Activated CD8-positive, alpha-beta memory T cell treated with anti-CD3 and anti-CD28 coated beads, Interleukin-2, amount 50 U/mL, for 4 hours (primary cell): ENCODE measurements at places on chromosomes 1 and 21.

DNA sequence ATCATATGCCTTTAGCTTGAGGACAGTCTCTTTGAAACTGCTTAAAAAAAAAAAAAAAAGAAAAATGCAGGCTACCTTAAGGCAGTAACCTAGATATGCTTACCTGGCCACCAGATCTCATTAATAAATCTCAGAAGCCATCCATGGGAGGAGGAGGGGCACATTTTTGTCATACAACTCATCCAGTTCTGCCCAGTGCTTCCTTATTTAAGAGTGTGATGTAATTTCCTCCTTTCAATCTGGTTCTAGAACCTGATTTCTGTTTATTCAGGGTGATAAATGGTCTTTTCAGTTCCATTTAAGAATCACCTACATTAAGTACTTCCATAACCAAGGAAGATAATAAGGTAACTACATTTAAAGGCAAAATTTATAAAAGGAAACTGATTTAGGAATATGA, 6.1 kb downstream of the ERRFI1 start:
- no peak for DNase-seq

DNA sequence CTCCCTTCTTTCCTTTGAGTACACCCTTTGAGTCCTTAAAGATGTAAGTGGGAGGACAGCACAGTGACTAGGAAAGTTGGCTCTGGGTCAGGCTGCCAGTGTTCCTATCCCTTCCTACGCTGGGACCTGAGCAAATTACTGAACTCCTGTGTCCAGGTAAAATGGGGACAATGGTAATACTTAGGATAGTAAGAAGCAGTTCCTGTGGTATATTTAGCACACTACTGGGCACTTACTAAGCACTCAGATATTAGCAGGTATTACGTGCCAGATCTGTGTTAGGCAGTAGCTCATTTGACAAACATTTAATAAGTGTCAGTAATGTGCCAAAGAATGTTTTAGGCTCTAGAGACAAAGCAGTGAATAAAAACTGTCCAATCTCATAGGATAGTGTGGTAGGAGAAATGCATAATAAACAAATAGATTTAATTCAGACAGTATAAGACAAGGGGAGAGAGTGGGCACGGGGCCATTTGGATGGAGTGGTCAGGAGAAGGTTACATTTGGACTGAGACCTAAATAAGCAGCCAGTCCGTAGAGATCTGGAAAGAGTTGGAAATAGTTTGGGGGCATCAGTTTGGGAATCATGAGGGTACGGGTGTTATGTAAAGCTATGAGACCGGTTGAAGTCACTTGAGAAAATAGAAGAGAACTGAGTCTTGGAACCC, 26.2 kb upstream of the ZFP69B start:
- DNase-seq, result no peak

- no peak for DNase-seq
Observed at GRCh38 chr1:93616996-93617669, 64.5 kb downstream of the BCAR3 start.

DNA sequence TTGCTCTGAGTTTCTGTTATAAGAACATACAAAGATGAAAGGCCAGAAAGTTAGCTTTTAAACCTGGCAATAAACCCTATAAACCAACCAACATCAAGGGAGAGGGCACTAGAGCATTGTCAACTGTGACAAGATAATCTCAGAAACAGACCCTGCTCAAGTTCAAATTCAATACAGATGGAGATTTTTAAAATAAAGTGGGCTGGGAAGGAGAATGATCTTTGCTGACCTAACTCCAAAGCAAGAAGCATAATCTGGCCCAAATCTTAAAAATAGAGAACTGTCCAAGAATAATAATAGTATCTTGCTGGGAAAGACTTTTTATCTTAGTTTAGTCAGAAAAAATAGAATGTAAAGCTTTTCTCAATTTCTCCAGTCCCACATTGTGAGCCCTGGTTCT, 485.5 kb downstream of the DISC1 start:
- no peak for DNase-seq

GRCh38 chr1:41765152-41765551, 153.6 kb downstream of the HIVEP3 start:
- DNase-seq, result no peak

- no peak for DNase-seq
Observed at GRCh38 chr1:186014370-186015037, 280.3 kb downstream of the HMCN1 start.

DNA sequence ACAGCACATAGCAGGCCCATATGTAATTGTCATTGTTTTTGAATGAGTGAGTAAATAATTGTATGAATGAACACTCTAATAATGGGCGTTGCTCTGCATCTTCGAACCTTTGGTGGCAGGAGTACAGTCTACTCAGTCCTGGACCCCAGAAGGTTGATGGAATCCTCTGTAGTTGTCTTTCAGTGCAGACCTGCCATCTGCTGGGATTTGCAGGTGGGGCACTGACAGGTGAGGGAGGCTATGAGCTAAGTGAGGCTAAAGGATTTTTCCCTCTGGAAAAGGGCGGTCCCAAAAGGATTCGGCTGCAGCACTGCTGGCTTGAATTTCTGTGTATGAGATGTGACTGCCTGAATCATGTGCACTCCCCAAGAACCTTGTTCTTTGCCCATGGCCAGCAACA, 53.4 kb downstream of the PLXNA2 start:
- DNase-seq, result no peak

DNA sequence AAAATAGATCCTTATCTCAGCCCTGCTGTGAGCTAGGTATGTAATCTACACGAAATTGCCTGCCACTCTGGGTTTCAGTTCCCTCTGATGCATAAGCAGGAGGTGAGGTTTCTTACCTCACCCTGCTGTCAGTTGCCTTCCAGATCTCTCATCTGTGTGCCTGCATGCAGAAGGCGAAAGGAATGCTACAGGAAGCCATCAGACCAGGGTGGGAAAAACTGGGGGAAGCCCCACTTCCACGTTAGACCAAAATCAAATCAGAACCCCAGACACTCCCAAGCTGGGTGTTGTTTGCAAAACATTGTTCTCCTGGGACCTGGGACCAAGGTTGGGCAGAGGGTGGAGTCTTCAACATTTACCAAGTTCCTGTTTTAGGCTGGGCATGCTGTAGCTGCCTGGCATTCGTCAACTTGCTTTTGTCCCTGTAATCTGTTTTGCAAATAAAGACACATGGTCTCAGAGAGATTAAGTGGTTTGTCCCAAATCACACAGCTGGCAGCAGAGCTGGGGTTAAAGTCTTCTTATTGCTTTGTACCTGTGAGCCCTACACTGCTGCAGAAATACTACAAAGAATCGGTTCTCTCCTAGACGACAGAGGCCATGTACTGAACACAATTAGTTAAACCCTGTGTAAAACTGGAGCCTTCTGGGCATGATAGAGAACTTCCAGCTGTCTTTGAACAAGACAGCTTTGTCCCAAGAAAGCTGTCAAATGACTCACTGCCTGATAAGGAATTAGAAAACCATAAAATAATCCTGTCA, 389.7 kb upstream of the RUNX1 start:
- no peak for DNase-seq

- no peak for DNase-seq
Observed at GRCh38 chr1:81600363-81600762, 200.4 kb upstream of the ADGRL2 start.

DNA sequence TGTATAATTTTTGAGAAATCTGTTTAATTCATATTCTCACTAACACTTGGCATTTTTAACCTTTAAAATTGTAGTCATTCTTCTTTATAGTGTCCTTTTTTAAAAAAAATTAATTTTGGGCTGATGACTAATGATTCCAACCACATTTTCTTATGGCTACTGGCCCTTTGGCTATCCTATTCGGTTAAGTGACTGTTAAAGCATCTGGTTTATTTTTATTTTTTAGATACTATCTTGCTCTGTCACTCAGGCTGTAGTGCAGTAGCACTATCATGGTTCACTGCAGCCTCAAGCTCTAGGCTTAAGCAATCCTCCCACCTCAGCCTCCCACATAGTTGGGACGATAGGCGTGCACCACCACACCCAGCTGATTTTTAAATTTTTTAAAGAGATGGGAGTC, 723.2 kb upstream of the CXADR start:
- DNase-seq, result no peak

DNA sequence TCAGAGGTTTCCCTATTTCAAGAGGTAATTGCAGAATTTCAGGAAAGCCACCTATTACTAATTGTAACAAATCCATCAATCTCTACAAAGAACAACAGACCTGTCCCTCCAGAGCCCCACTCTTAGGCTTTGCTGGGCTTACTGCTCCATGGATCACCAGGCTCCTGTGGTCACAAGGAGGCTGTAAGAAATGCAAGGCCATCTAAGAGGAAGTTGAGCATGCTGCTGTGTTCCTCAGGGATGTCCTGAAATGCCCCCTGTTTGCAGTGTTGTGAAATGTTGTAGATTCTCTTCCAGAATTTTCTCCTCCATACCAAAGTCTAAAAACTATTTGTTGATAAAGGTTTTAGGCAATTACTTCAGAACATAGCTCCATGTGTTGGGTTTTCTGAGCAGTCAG, 24.4 kb upstream of the DUSP23 start:
- DNase-seq, result no peak

GRCh38 chr1:231064418-231064817, 24.4 kb upstream of the FAM89A start:
- no peak for DNase-seq

GRCh38 chr21:45982758-45983648, 1.4 kb downstream of the COL6A1 start:
- peak; percentile 17 for DNase-seq

DNA sequence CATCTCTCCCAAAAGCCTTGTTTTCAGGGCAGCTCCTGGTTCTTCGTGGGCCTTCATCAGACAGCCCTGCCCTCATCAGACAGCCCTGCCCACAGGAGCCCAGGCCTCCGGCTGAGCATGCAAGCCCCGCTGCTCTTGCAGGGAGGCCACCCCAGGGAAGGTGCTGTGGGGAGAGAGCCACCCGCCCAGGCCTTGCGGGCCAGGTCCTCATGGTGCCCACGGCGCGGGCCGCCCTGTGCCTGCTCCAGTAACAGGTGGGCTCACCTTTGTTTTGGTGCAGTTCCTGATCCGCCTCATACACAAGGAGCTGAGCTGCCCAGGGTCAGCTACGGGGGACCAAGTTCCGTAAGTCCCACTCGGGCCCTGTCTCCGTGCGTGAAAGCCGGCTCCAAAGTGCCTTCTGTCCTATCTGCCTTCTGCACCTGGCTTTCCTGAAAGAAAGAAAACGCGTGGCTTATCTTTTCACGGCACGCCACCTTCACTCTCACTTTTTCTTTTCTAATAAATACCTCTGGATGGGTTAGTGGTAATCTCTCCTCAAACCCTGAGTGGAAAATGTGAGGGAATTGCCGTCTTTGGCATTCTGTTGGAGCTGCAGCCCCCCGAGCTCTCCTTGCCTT, 65.9 kb downstream of the SLC37A1 start:
- DNase-seq, result no peak

- no peak for DNase-seq
Observed at GRCh38 chr1:209324901-209325871, 258.3 kb upstream of the CAMK1G start.

- DNase-seq, result no peak
Observed at GRCh38 chr1:56334047-56334446, 245.3 kb downstream of the PLPP3 start.

DNA sequence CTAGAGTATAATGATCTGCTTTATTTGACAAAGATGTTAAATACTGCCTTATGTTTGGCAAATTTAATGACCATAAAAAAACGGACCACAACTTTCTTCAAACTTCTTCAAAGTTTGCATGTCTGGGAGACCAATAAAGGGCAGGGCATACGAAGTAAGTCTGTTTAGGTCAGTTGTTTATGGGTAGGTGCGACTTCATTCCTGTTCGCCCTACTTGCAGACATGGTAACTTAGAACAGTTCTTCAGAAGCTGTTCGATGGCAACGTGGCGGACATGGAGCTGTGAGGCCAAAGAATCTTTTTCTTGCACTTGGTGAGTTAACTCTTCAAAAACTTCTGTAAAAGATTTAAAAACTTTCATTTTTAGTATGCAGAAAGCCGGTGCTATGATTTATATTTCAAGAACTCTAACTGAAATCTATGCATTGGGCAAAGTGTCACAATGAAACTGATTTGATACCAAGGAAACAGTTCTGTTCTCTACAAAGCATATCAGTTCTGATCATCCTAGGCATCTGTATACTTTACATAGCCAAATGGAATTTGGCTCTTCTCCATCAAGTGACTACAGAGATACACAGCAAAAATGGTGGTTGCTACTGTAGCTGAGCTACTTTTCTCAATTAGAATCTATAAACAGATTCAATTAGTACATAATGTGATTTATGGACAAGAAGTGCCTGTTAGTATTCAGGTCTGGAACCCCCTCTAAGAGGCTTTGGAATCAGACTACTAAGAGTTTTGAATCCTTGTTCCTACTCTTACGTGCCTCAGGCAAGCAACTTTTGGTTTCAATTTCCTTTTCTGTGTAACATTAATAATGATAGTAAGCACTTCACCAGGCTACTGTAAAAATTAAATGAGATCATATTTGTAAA, 25.7 kb downstream of the C21orf91 start:
- DNase-seq, result no peak

- no peak for DNase-seq
Observed at GRCh38 chr1:235734335-235734734, 84.8 kb upstream of the GNG4 start.

GRCh38 chr1:78721136-78721535, 71.5 kb downstream of the IFI44 start:
- DNase-seq, result no peak

GRCh38 chr1:223364685-223365382, 858 bp upstream of the SUSD4 start:
- DNase-seq, result peak; percentile 32

GRCh38 chr1:14273811-14274210, 324.7 kb upstream of the KAZN start:
- no peak for DNase-seq

GRCh38 chr1:109801791-109802135, 38.0 kb upstream of the EPS8L3 start:
- DNase-seq, result no peak

DNA sequence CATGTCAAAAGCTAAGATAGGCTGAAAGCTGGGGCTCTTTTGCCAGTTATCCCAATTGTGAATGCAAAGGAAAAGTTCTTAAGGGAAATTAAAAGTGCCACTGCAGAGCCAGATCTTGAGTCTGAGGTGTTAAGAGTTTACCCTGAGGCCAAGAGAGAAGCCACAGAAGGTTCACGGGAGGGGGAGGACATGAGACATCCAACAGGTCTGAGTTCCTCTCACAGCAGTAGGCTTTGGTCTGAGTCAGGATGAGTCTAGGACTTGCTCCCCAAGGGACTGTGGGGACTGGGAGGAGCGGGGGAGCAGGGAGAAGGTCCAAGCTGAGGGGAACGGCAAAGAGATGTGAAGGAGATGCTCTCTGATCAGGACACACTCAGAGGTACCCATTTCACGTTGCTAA, 411.2 kb upstream of the CAMK1G start:
- no peak for DNase-seq

- DNase-seq, result no peak
Observed at GRCh38 chr21:21688889-21689288, 690.7 kb downstream of the NCAM2 start.

DNA sequence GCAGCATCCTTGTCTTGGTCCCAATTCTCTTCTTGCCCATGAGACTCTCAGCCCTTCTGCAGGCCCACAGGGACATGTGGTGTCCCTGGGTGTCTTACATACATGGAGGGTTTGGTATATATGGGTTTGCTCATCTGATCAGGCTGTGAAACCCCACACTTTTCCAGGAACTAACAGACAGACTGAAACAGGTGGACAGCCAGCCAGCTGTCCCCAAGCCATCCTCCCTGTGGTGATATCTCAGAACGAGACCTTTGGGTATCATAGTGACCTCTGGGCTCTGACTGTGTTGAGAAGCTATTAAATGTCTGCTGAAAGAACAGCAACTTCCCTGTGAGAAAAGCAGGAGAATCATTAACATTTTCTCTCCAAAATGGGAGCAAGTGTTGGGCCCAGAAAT, 115.5 kb upstream of the PAXBP1 start:
- DNase-seq, result no peak
